NCI-H1436 treated with DMSO at 0.1 percent for 48 hours (cell line): ENCODE measurements at places on chromosomes 11 and 22.
A peak's percentile ranks its signal among the peaks of the same experiment; 100 is the strongest.

GRCh38 chr22:49547751-49548239 lies 279.9 kb downstream of the BRD1 start:
- no peak for DNase-seq

- DNase-seq, result no peak
These were observed 2.4 kb downstream of the C11orf96 start for GRCh38 chr11:43944761-43945311.

GRCh38 chr11:14854057-14854456 lies 38.0 kb downstream of the CYP2R1 start:
- DNase-seq, result no peak

- DNase-seq, result no peak
These were observed 13.9 kb downstream of the RBM4B start for GRCh38 chr11:66663741-66664296.

DNA sequence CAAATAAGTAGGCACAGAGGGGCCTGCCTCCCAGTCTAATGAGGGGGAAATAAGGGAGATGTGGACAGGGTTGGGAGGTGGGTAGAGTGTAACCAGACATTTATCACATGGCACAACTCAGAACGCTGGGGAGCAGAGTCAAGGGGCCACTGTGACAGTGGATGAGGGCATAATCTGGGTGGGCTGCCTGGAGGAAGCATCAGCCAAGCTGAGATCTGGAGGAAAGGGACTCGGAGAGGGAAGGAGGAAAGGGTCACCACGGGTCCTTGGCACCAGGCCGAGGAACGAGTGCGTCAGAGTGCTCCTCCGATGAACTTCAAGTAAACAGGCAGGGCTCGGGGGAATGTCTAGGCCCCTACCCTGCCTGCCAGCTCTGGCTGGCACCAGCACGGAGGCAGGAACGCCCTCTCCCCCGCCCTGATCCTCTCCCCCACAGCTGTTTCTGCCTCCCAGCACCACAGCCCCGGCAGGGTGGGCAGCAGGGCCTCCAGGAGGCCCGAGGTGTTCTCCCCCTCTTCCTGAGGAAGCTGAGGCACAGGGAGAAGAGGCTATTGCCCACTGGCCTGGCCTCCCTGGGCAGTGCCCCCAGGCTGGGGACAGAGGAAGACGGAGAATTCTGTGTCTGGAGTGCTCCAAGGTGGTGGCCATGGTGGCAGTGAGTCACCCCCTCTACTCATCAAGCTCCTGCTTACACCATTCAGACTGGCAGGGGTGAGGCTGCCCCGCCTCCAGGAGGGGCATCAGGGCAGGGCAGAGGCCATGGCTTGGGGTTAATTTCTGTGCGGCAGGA lies 4.2 kb downstream of the ALDH3B1 start:
- DNase-seq, result no peak

- DNase-seq, result no peak
These were observed 144.5 kb downstream of the DBX1 start for GRCh38 chr11:20015529-20016427.

- DNase-seq, result no peak
These were observed 115.3 kb upstream of the TBCEL start for GRCh38 chr11:120908461-120909181.

DNA sequence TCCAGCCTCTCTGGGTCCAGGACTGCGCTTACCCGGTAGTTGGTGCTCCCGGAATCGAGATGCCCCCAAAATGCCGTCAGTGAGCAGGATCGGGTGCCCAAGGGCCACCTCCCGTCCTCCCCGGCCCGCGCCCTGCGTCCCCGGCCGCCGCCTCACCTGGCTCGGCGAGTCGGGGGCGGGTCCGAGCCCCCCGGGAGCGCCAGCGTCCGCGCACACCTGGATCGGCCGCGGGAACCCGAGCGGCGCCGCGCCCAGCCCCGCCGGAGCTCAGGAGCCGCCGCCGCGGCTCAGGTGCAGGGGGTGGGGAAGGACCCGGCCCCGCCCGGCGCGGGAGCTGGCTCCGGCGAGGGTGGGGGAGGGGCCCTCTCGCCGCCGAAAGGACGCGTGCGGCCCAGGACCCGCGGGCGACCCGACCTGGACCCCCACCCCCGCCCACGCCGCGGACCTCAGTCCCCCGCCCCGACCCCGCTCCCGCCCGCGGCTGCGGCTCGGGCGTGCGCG lies at the start of gene SHANK2:
SHANK2 (minus strand) TSS at position 309 of the 501 bp plus-strand sequence. CDS start 105,251 bp downstream, outside the sequence.
- no peak for DNase-seq

GRCh38 chr11:8100158-8100557 lies 19.1 kb downstream of the TUB start:
- DNase-seq, result no peak

- DNase-seq, result no peak
These were observed 36.5 kb upstream of the CELSR1 start for GRCh38 chr22:46573781-46574437.

- DNase-seq, result no peak
These were observed 84.7 kb downstream of the SBF2 start for GRCh38 chr11:10209326-10209725.

DNA sequence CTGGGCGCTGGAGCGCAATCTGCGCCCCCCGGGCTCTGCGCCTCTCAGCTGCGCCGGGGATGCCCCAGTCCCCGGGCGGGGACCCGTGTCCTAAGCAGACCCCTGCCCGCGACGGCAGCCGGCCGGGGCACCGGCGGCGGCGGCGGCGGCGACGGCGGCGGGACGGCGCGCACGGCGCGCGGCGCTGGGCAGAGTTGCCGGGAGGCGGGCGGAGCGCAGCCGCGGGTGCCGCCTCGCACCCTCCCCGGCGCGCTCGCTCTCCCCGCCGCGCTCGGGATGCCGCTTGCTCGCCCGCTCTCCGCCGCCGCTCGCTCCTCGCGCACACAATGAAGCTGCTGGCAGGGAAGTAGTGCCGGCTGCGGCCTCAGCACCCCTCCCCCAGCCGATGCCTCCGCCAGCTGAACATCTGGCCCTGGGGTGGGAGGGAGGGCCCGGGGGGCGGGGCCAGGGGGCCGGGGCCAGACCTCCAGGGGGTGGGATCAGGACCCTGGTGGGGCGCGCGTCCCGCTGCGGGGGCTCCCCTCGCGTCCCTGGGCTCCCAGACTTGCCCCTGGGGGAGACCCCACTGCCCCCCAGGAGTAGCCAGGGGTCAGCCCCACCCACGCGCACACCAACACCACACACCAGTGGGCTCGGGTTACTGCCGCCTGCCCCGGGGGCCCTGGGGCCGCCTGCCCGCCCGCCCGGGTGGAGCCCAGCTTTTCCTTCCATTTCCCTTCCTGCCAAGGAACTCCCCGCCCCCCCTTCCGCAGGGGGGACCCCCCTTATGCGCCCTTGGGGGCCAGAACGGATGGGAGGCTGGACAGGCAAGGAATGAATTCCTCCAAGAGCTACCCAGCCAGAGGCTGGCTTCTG lies at the start of gene RCOR2:
RCOR2 (minus strand) TSS at position 328 of the 855 bp plus-strand sequence. CDS start 708 bp downstream, outside the sequence.
- DNase-seq, result peak; percentile 28

DNA sequence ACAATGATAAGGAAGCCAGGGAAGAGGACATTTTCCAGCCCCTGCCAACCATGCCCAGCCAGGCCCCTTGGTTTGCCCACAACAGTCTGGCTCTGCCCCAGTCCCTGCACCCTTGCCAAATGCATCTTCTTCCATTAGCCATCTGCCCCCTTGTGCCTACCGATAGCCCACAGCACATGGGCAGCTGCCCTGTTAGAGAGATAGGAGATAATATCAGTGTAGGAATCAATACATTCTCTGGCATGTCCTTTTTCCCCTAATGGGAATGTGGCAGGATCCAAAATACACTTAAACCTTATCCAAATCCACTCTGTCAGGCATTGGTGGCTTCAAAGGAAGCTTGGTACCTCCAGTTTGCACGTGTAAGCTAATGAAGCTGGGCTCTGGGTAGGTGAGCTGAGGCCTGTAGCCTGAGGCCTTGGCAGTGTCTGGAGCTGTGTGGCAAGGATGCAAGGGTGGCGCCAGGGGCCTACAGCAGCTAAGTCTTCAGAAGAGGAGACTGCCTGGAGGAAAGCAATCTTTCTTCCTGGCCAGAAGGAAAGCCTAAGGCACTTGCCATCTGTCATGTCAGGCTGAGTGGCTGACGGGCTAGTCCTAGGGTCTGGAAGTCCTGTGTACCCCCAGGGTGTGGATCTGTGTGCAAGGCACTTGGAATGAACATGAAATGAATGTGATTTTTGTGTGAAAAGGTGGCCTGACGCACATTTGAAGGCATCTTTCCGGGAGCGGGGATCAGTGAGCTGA lies 164.2 kb upstream of the TBCEL start:
- DNase-seq, result no peak

DNA sequence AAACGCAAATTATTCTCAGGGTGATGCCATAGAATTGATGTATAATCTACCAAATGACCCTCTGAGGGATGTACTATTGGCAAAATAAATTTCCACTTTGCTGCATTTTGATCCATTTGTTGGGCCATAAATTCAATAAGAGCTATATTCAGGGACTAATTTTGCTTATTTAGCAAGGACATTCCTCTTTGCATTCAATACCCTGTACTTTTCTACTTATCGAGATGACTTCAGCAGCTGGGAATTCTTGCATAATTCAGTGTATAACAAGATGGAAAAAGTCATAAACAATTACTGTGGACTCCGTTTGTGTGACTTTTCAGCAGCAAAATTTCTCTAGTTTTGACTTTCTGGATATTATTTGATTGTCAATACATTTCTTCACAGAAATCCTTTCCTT lies 744.7 kb upstream of the CCDC179 start:
- DNase-seq, result no peak

- no peak for DNase-seq
These were observed 51.4 kb upstream of the SHISAL1 start for GRCh38 chr22:44363980-44364750.

- no peak for DNase-seq
These were observed 95.5 kb downstream of the RPL27A start for GRCh38 chr11:8777907-8778767.

- DNase-seq, result no peak
These were observed at the start of gene BIK for GRCh38 chr22:43110444-43110926. TSS of gene BIK (plus strand) at chr22:43110750. CDS start at chr22:43124023, 13,273 bp downstream.

DNA sequence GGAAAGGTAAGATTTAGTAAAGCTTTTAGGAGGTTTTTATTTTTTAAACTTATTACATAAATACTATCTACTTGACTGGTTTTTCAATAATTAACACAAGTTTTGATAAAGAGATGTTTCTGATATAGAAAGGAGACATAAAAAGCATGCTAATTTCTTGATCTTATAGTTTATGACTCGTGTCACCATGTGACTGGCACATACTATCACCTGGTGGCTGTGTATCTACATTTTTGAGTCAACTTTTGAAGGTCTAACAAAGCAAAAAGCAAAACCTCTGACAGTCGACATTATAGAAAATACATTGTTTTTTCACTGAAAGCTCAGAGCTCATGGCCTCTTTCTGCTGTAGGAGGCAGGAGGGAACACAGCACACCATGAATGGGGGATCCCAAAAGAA lies 810 bp downstream of the ACRV1 start:
- DNase-seq, result no peak

GRCh38 chr11:128052912-128053641 lies 534.3 kb downstream of the ETS1 start:
- no peak for DNase-seq

- DNase-seq, result no peak
These were observed 7.1 kb downstream of the FEN1 start for GRCh38 chr11:61799665-61800284.

GRCh38 chr11:134374891-134375550 lies 37.0 kb downstream of the B3GAT1 start:
- no peak for DNase-seq

- no peak for DNase-seq
These were observed 720.6 kb upstream of the ANO5 start for GRCh38 chr11:21472261-21472660.
